ENCODE measurements at places on chromosomes 5 and 9.

DNA sequence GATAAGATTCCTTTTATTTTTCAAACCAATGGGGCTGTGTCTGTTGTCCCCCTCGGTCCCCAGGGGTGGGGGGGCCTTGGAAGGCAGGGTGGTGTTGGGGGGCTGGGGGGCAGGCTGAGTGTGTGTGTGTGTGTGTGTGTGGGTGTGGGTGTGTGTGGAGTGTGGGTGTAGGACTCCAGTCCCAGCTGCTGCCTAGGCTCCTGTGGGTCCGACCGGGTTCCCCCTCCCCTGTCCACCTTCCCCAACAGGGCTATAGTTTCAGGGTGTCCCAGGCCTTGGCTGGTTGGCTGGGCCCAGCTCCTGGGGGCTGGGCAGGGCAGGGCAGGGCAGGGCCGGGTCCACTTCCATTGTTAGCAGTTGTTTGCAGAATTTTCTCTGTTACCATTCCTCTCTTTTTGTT is 2.1 kb upstream of the NFX1 start:
- peaks cover 22% of the 10 kb centered on the region for H3K4me1 ChIP-seq
- no peaks in the 10 kb centered on the region for H3K27me3 ChIP-seq
- peak overlapping the region; percentile 98 for H3K27ac ChIP-seq
- ATAC-seq = no peak
- peaks cover 16% of the 10 kb centered on the region for H3K36me3 ChIP-seq

- no peak overlapping the region for H3K27ac ChIP-seq
- H3K4me1 ChIP-seq = no peaks in the 10 kb centered on the region
- no peak for ATAC-seq
- H3K36me3 ChIP-seq = peaks cover 52% of the 10 kb centered on the region
- H3K27me3 ChIP-seq = no peaks in the 10 kb centered on the region
Observed at GRCh38 chr5:37308793-37309192, 59.6 kb upstream of the CPLANE1 start.

GRCh38 chr5:132103969-132104391 is 30.4 kb downstream of the CSF2 start:
- peaks cover 80% of the 10 kb centered on the region for H3K4me1 ChIP-seq
- peak overlapping the region; percentile 95 for H3K27ac ChIP-seq
- no peaks in the 10 kb centered on the region for H3K36me3 ChIP-seq
- H3K27me3 ChIP-seq = no peaks in the 10 kb centered on the region
- ATAC-seq = peak; percentile 0
- peak overlapping the region; percentile 25 for H3K4me3 ChIP-seq

DNA sequence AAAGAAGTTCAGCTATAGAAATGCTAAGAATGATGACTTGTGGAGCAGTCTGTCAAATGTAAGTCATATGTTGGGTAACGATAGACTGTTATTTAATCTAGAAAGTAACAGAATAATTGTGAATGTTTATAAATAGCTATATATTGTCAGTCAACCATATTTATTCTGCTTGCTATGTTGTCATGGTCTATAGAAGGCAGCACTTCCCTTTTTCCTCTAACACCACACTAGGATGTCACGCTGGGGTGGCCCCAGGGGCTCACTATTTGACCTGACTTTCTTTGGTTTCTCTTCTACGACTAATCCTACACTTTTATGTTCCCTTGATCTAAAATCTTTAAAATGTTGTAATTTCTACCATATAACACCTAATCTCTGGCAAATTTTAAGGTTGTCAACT is 20.5 kb downstream of the ERAP2 start:
- peak overlapping the region; percentile 94 for H3K4me3 ChIP-seq
- H3K4me1 ChIP-seq = peaks cover 57% of the 10 kb centered on the region
- H3K27me3 ChIP-seq = no peaks in the 10 kb centered on the region
- H3K27ac ChIP-seq = peak overlapping the region; percentile 100

DNA sequence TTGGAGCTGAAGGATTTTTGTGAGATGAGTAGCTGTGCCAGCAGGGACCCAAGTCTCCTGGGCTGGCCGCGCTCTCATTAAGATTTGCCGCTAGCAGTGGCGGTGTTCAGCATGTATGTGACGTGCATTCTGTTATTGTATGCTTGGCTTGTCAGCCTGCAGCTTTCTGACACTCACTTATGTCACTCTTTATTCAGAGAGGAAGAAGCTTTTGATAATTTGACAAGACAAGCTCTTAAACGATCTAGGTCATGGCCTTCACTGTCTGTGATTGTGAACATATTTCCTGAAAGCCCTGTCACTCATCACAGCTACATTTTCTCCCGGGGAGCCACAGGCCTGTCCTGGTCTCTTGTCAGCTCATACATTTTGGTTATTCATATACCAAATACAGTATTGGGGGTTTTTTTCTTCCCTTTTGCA is 98.2 kb upstream of the GRHPR start:
- H3K27me3 ChIP-seq = no peaks in the 10 kb centered on the region
- H3K4me3 ChIP-seq = peak overlapping the region; percentile 58
- peak overlapping the region; percentile 94 for H3K27ac ChIP-seq
- H3K4me1 ChIP-seq = peaks cover 45% of the 10 kb centered on the region

DNA sequence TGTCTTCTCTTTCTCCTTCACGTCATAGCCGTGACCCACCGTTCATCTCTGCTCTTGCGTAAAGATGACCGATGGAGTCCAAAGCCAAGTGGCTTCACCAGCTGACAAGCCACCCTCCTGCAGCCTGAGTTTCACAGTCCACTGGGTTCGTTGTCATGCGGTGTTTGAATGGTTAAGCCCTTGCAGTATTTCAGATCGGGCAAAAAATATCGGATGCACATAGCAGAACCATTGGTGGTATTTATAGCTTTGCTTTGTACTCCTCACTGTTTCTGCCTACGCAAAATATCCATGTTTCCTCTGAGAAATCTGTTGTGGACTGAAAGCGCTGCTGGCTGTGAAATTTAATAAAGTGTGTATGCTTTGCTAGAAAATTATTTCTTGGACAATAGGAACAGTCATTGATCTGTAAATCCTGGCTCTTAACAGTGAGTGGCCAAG is 34.5 kb upstream of the NCS1 start:
- no peak overlapping the region for H3K27ac ChIP-seq
- H3K27me3 ChIP-seq = no peaks in the 10 kb centered on the region
- ATAC-seq = no peak
- H3K4me3 ChIP-seq = no peak overlapping the region
- H3K4me1 ChIP-seq = peaks cover 24% of the 10 kb centered on the region
- peaks cover 42% of the 10 kb centered on the region for H3K36me3 ChIP-seq

DNA sequence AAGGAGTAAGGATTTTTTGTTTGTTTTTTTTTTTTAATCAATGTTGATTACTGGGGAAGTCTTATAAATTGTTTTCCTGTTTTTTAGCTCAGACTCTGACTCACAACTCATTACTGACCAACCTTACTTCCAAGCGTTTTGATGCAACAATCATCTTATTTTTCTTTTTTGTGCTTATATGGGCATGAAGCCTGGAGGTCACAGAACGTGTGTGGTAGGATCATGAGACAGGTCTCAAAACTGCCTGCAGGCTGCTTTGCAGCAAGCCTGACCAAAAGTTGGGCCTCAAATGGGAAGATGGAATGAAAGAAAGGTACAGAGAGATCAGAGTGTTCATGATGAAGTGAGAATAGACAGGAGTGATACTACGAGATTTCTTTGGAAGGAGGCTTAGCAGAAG is 38.5 kb downstream of the SNCAIP start:
- H3K4me1 ChIP-seq = no peaks in the 10 kb centered on the region
- no peak overlapping the region for H3K27ac ChIP-seq
- H3K27me3 ChIP-seq = peaks cover 8% of the 10 kb centered on the region
- no peaks in the 10 kb centered on the region for H3K36me3 ChIP-seq
- H3K4me3 ChIP-seq = no peak overlapping the region

DNA sequence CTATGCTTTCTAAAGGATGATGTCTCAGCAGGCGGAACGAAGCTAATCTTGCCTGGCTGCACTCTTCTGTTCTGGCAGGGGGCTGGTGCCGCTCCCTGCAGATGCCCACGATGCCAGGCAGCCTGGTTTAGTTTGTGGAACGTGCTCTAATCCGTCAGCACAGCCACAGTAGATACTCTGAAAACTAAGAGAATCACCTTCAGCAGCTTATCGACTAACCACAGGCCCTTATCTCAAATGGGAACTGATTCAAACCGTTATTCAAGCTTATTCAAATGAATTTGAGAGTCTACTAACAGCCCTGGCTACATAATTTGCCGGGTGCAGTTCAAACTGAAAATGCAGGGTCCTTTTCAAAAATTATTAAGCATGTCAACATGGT is 246.6 kb upstream of the ANKRD55 start:
- peaks cover 50% of the 10 kb centered on the region for H3K4me1 ChIP-seq
- peak overlapping the region; percentile 84 for H3K4me3 ChIP-seq
- H3K27ac ChIP-seq = peak overlapping the region; percentile 89
- no peaks in the 10 kb centered on the region for H3K27me3 ChIP-seq

GRCh38 chr5:173872957-173873305 is 15.2 kb upstream of the CPEB4 start:
- no peaks in the 10 kb centered on the region for H3K27me3 ChIP-seq
- H3K36me3 ChIP-seq = no peaks in the 10 kb centered on the region
- H3K4me1 ChIP-seq = peaks cover 6% of the 10 kb centered on the region
- no peak for ATAC-seq
- no peak overlapping the region for H3K27ac ChIP-seq

DNA sequence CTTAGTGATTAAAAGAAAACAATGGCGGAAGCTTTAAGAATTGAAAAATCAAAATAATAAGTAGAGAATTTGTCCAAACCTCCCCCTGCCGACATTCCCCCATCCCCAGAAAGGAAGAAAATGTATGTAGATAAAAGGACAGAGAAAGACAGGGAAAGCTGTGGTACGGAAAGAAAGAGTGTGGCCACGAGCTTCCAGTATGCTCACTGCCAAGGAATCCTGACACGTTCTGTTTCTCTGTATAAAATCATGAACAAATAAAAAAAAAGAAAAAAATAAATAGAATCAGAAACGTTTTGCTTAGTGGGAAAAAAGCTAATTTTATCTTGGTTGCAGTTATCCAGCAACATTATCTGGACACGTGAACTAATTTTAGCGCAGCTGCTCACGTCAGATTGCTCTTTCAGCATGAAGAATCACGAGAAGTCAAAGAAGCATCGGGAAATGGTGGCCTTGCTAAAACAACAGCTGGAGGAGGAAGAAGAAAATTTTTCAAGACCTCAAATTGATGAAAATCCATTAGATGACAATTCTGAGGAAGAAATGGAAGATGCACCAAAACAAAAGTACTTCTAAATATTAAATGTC is 15.2 kb downstream of the DNAJC21 start:
- H3K27ac ChIP-seq = no peak overlapping the region
- ATAC-seq = no peak
- H3K27me3 ChIP-seq = no peaks in the 10 kb centered on the region
- peaks cover 59% of the 10 kb centered on the region for H3K36me3 ChIP-seq
- H3K4me1 ChIP-seq = no peaks in the 10 kb centered on the region

- ATAC-seq = no peak
- H3K36me3 ChIP-seq = peaks cover 18% of the 10 kb centered on the region
- H3K4me3 ChIP-seq = no peak overlapping the region
Observed at GRCh38 chr5:116543501-116543900, 31.1 kb downstream of the SEMA6A start.

DNA sequence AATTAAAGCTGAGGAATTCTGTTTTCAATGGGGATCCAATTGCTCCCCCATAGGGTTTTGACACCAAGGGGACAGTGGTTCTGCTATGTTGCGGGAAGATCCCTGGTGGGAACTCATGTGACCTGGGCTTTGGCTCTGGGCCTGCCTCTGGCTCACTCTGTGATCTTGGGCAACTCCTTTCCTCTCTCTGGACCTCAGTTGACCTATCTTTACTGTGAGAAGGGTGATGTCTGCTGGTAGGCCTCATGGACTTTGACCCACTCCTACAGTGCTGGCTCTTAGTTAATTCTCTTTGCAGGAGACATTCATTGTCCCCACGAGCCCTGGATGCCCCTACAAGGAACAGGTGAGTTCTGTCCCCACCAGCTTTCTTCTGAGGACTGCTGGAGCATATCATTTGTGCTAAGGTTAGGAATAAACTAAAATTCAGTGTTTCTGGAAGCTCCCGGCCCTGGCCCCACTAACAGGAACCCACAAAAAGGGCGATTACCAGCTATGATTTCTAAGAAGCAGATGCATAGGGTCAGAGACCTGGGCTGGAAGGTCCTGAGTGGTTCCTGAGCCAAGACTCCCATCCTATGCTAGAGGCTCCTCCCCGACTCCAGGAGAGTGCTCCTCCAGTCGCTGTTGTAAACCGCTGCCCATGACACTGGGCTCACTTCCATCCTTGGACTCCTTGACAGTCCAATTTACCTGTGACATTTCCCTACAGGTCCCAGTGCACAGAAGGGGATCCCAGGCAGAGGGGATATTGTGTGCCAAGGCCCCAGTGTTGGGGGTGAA is 218.3 kb downstream of the PAX5 start:
- peaks cover 14% of the 10 kb centered on the region for H3K4me1 ChIP-seq
- no peaks in the 10 kb centered on the region for H3K36me3 ChIP-seq
- H3K27ac ChIP-seq = no peak overlapping the region
- H3K4me3 ChIP-seq = no peak overlapping the region

DNA sequence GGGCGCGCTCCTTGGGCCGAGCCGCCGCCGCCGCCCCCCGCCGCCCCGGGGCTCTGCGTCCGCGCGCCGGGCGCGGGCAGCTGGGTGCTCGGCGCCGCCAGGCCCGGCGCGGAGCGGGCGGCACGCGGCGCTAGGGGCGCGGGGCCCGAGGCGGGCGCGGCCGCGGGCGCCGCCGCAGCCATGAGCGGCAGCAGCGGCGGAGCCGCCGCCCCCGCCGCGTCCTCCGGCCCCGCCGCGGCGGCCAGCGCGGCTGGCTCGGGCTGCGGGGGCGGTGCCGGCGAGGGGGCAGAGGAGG is 351 bp downstream of the TRIO start:
- no peak for ATAC-seq
- H3K27ac ChIP-seq = peak overlapping the region; percentile 87
- peaks cover 34% of the 10 kb centered on the region for H3K4me1 ChIP-seq
- H3K4me3 ChIP-seq = no peak overlapping the region

- no peaks in the 10 kb centered on the region for H3K27me3 ChIP-seq
- no peak overlapping the region for H3K4me3 ChIP-seq
- peaks cover 20% of the 10 kb centered on the region for H3K4me1 ChIP-seq
- ATAC-seq = no peak
- no peak overlapping the region for H3K27ac ChIP-seq
Observed at GRCh38 chr9:20504930-20505329, 117.4 kb downstream of the MLLT3 start.

DNA sequence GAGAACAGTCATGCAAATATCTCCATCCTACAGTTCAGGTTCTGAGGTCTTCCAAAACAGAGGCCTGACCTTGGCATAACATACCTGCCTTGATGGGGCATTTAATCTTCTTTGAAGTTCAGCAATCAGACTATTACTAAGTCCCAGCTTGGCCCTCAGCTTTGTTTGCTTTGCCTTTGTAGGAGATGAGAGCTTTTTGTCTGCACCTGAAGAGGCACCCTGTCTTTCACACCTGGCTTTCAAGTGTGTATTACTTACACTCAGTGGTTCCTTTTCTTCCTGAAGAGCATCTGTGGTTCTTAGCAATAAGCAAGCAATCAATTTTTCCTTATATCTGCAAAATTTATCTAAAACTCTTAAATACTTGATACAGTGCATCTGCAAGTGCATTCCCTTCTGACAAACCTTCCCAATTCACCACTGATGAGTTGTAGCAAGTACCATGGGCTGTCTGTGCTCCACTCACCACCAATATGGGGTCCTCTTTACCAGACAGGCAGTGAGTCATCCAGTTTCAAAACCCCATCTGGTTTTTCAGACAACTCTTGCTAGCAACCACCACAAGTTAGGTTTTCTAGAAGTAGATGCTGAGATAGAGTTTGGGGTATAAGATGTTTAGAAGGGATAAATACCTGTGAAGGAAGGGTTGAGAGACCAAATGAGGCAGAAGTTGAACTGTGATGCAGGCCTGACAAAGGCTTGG is 100.2 kb downstream of the HINT1 start:
- H3K4me1 ChIP-seq = peaks cover 23% of the 10 kb centered on the region
- no peaks in the 10 kb centered on the region for H3K27me3 ChIP-seq
- no peak overlapping the region for H3K27ac ChIP-seq
- no peak overlapping the region for H3K4me3 ChIP-seq
